ENCODE measurements at places on chromosomes 3 and 15. TPM values are rescaled to one million over a fixed set of nuclear protein-coding genes. Genes with fewer than 3 reads are reported as not detected.

- no peaks in the 10 kb centered on the region for H3K4me1 ChIP-seq
- no peaks in the 10 kb centered on the region for H3K27me3 ChIP-seq
- no peak for DNase-seq
These were observed 247.1 kb downstream of the CHST2 start for GRCh38 chr3:143366672-143367071.

GRCh38 chr3:160260587-160261270, 35.5 kb downstream of the C3orf80 start:
- peak overlapping the region; percentile 13 for H3K4me3 ChIP-seq
- no peaks in the 10 kb centered on the region for H3K36me3 ChIP-seq
- H3K4me1 ChIP-seq = no peaks in the 10 kb centered on the region
- no peak overlapping the region for H3K27ac ChIP-seq

DNA sequence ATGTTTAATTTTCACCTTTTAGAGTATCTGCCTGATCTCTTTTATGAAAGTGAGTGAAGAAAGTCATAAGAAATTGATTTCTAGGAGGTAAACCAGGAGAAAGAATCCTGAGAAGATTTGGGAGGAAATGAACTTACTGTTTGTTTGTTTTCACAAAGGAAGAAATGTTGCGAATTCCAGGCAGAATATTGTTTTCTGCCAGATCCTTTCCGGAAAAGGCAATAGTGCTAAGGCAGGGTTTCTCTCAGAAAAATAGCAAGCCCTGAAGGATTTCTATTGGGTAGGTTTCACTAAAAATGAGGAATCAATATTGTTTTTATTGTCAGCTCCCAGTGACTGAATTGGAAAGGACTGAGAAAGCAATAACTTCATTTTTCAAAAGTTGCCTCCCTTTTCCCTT, 85.7 kb upstream of the TGFBR2 start:
- peak overlapping the region; percentile 48 for H3K27ac ChIP-seq
- no peaks in the 10 kb centered on the region for H3K36me3 ChIP-seq
- no peaks in the 10 kb centered on the region for H3K27me3 ChIP-seq
- peaks cover 5% of the 10 kb centered on the region for H3K4me1 ChIP-seq
- H3K4me3 ChIP-seq = no peak overlapping the region

DNA sequence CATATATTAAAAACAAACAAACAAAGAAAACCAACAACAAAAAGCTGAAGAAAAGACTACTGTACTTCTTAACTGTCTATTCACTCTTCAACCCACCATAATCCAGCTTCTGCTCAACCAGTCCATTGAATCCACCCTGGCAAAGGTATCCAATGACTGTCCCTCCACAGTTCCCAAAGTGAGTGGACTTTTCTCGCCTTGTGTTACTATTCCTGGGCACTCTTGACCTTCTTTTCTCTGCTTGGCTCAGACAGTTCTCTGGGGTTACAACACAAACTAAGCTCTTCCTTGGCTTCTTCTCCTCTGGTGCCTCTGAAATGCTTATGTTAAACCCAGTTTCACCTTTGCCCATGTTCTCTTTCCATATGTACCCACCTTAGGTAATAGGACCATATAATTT, 420.2 kb downstream of the PLCL2 start:
- no peaks in the 10 kb centered on the region for H3K27me3 ChIP-seq
- DNase-seq = no peak
- H3K27ac ChIP-seq = no peak overlapping the region
- no peak overlapping the region for H3K4me3 ChIP-seq
- no peaks in the 10 kb centered on the region for H3K4me1 ChIP-seq

GRCh38 chr3:46080124-46080968, 53.1 kb upstream of the XCR1 start:
- DNase-seq = no peak
- H3K27me3 ChIP-seq = no peaks in the 10 kb centered on the region
- no peak overlapping the region for H3K27ac ChIP-seq
- no peaks in the 10 kb centered on the region for H3K36me3 ChIP-seq
- H3K4me3 ChIP-seq = no peak overlapping the region

DNA sequence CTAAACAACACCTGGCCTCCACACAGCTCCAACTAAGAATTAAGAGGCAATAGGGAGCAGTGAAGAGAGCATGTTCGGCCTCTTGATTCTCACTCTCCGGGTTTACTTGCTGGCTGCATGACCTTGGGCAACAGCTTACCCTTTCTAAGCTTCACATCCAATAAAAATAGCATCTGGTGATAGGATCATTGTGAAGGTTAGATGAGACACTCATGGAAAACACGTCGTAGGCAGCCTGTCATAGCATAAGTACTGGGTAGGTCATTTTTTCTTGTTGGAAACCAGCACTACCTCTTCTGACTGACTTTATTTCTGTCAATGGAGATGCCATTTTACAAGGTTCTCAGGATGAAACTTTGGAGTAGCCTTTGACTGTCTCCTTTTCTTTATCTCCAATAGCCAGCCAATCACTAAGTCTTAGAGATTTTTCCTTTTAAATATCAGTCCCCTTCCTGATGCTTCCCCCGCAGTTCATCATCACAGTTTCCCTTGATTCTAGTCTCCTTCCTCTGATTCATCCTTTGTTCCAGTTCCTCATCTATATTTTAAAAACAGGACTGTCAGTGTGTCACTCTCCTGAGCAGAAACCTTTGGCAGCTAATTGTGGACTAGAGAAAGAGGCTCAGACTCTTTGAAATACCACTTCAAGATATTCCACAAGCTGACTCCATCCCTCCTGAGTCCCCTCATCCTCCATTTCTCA, 271.5 kb downstream of the SLC9A9 start:
- H3K4me1 ChIP-seq = no peaks in the 10 kb centered on the region
- no peak overlapping the region for H3K4me3 ChIP-seq
- no peaks in the 10 kb centered on the region for H3K27me3 ChIP-seq
- H3K36me3 ChIP-seq = no peaks in the 10 kb centered on the region
- no peak overlapping the region for H3K27ac ChIP-seq

SEMA5B gene
- 0.32 TPM for total RNA-seq

STRIT1 gene
- total RNA-seq = not detected

PLA1A gene
- total RNA-seq = 4.9 TPM

POLQ gene
- total RNA-seq = 0.64 TPM

ABI3BP gene
- 41.1 TPM for total RNA-seq

AMIGO3 gene
- total RNA-seq = 0.98 TPM

DPPA4 gene
- not detected for total RNA-seq

CBLB gene
- 70.8 TPM for total RNA-seq
